HepG2 (cell line): ENCODE measurements at places on chromosomes 2 and 18. TPM values are rescaled to one million over a fixed set of nuclear protein-coding genes. Genes with fewer than 3 reads are reported as not detected.

- H3K27ac ChIP-seq, result no peak overlapping the region
- DNase-seq, result no peak
- peaks cover 48% of the 10 kb centered on the region for H3K4me1 ChIP-seq
- H3K36me3 ChIP-seq, result no peaks in the 10 kb centered on the region
- no peak overlapping the region for H3K4me3 ChIP-seq
- no peaks in the 10 kb centered on the region for H3K27me3 ChIP-seq
Measured at GRCh38 chr18:69757733-69758132, 189.9 kb downstream of the CD226 start.

DNA sequence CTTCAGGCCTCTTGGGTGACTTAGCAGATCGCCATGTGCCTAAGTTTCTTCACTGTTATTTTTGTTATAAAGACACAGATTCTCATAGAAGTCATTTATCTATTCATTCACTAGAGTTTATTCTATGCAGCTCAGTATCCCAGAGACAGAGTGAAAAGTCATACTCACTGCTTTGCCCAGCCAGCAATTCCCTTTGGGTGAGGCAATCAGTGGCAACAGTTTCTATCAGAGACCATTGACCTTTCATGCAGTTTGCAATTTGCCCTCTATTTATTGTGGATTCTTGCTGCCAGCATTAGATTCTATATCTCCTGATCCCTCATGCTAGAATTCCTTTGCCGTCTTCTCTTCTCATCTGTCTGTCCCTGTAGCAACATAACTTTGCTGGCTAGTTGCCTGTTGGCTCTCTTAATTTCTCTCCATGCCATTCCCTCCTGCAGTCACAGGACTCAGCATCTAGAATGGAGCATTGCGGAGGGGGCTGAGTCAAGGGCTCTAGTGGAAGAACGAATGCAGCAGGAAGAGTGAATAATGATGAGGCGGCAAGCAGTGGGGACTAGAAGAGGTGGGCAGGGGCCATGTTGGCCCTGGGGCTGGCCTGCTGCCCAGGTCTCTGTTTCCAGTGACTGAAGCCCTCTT, 12.2 kb downstream of the SLC9A4 start:
- no peaks in the 10 kb centered on the region for H3K4me1 ChIP-seq
- H3K36me3 ChIP-seq, result no peaks in the 10 kb centered on the region
- H3K4me3 ChIP-seq, result no peak overlapping the region
- H3K27ac ChIP-seq, result no peak overlapping the region

TPRKB gene
- 58.0 and 73.8 TPM in 2 replicates for total RNA-seq

DNA sequence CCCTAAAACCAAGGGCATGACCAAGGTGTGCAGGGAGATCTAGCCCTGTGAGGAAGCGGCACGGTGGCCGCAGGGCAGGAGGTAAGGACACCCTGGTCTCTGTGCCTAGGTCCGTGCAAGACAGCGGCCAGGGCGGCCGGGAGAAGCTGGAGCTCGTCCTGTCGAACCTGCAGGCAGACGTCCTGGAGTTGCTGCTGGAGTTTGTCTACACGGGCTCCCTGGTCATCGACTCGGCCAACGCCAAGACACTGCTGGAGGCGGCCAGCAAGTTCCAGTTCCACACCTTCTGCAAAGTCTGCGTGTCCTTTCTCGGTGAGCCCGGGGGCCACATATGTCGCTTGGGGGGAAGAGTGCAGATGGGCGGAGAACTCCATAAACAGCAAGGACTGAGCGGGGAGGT, 235.4 kb downstream of the ATAD2B start:
- no peak overlapping the region for H3K27ac ChIP-seq
- no peaks in the 10 kb centered on the region for H3K4me1 ChIP-seq
- DNase-seq, result no peak
- H3K36me3 ChIP-seq, result no peaks in the 10 kb centered on the region

CPO gene
- not detected in 2 replicates for total RNA-seq

- no peak overlapping the region for H3K4me3 ChIP-seq
- no peak overlapping the region for H3K27ac ChIP-seq
- no peak for DNase-seq
- no peaks in the 10 kb centered on the region for H3K4me1 ChIP-seq
Measured at GRCh38 chr18:28635530-28635929, 458.6 kb upstream of the CDH2 start.

DNA sequence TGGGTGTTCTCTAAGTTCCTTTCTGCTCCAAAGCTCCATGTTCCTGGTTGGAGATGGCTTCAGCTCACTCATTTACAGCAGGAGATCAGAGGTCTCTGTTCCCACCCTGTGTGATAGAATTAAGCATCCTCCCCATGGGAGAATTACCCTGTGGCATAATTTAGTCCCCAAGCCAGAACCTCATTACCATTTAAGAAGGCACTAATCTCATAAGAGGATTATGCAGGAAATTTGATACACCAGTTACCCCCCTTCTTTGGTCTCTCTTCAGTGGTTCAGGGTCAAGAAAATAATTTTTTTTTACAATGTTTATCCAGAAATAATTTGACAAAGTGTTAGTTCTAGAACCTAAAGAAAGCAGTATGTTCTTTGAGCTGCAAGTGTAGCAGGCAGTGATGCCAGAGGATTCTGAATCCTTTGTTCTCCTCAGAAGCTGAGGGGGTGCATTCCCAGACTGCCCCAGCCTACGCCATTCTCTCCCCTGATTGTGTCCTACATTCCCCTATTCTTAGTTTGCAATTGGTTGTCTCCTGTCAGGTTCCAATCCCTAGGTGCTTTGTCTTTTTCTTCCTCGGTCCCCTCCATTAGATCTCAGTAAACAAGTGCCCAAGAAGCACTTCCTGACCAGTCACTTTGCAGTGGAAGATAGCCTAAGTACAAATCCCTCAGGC, 163.6 kb downstream of the PRKCE start:
- no peak overlapping the region for H3K4me3 ChIP-seq
- H3K36me3 ChIP-seq, result no peaks in the 10 kb centered on the region
- no peaks in the 10 kb centered on the region for H3K4me1 ChIP-seq
- H3K27me3 ChIP-seq, result peaks cover 1% of the 10 kb centered on the region; the same call in 1 of the 2 replicates
- DNase-seq, result no peak
- H3K27ac ChIP-seq, result no peak overlapping the region

THADA gene
- 21.7 and 30.9 TPM in 2 replicates for total RNA-seq

RNF125 gene
- 0.58 and 1.3 TPM in 2 replicates for total RNA-seq

GRCh38 chr18:8705238-8705960, at the start of gene MTCL1:
Gene MTCL1 (plus strand): TSS chr18:8705556. CDS start chr18:8705661, 105 bp downstream.
- peaks cover 38% of the 10 kb centered on the region; the same call in 2 of the 3 replicates for H3K27me3 ChIP-seq
- no peaks in the 10 kb centered on the region for H3K36me3 ChIP-seq
- no peak within 1 kb of the TSS for H3K27ac ChIP-seq
- DNase-seq, result no peak
- peak within 1 kb of the TSS; percentile 77 for H3K4me3 ChIP-seq

NPPC gene
- 0.11 TPM in 1 of 2 replicates, not detected in the other for total RNA-seq

LDAH gene
- total RNA-seq, result 46.2 and 66.4 TPM in 2 replicates

DNA sequence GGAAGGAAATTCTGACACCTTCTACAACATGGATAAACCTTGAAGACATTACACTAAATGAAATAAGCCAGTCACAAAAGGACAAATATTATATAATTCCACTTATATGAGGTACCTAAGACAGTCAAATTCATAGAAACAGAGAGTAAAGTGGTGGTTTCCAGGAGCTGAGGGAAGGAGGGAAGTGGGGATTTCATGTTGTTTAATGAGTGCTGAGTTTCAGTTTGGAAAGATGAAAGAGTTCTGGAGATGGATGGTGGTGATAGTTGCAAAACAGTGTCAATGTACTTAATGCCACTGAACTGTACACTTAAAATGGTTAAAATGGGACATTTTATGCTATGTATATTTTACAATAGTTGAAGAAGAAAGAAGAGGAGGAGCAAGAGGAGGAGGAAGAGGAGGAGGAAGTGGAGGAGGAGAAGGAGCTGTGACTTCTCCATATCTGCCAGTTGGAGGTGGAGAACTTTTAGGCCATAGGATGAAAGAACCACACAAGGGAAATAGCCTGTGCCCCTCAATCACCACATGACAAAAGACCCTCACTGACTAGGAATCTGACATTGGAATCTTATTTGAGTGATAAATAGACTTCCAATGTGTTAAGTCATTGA, 55.3 kb upstream of the LGALSL start:
- DNase-seq, result no peak
- no peak overlapping the region for H3K27ac ChIP-seq
- H3K4me3 ChIP-seq, result no peak overlapping the region
- H3K27me3 ChIP-seq, result no peaks in the 10 kb centered on the region

PLGLB2 gene
- total RNA-seq, result 0.07 TPM in 1 of 2 replicates, not detected in the other

GRCh38 chr2:47174733-47175361, 19.7 kb upstream of the STPG4 start:
- H3K4me1 ChIP-seq, result peaks cover 57% of the 10 kb centered on the region
- H3K27ac ChIP-seq, result peak overlapping the region; percentile 66
- peak overlapping the region; percentile 99 for H3K4me3 ChIP-seq
- H3K27me3 ChIP-seq, result no peaks in the 10 kb centered on the region
- H3K36me3 ChIP-seq, result peaks cover 9% of the 10 kb centered on the region; the same call in 2 of the 3 replicates

KHK gene
- 29.9 and 40.9 TPM in 2 replicates for total RNA-seq

NOSTRIN gene
- total RNA-seq, result 0.22 TPM in 1 of 2 replicates, not detected in the other

BOLL gene
- not detected in 2 replicates for total RNA-seq

BCL2 gene
- total RNA-seq, result 0.42 and 0.53 TPM in 2 replicates

CFLAR gene
- total RNA-seq, result 92.1 and 109 TPM in 2 replicates

EVX2 gene
- total RNA-seq, result not detected in 2 replicates

GRCh38 chr2:26537069-26537825, 59.3 kb upstream of the OTOF start:
- no peak for DNase-seq
- H3K4me3 ChIP-seq, result no peak overlapping the region

DNA sequence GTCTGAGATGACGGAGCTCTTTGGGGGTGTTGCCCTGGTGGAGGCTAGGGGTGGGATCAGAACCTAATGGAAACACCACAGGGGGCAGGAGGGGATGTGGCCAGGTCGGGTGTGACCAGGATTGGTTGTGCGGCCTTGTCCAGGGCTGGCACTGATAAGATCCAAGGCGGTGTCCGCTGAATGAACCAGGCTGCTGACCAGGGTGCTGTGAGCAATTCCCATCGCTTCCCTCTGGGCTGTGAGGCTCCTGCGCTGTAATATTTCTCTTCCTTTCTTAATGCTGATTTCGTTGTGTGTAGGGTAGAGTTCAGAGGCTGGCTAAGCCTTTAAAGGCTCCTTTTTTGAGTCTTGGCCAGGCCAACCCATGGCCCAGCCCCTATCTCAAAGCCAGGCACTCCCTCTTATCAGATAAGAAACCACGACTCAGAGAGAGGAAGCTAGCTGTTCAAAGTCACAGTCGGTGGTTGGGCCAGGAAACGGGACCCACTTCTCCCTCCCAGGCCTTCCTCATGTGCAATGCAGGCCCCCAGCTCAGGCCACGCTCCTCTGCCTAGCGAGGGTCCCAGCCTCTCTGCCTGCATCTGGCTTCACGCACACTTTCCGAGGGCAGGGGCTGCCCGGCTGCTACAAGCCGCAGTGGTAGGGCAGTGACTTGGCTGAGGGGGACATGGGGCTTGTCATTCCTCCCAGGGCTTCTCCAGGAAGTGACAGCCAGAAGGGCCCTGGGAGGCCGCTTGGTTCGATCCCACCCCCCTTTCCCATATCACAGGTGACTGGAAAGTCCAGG, 26.0 kb upstream of the FOSL2 start:
- H3K4me1 ChIP-seq, result peaks cover 37% of the 10 kb centered on the region
- no peak for DNase-seq
- no peak overlapping the region for H3K4me3 ChIP-seq
- peaks cover 57% of the 10 kb centered on the region for H3K27me3 ChIP-seq
- H3K27ac ChIP-seq, result no peak overlapping the region

PSD4 gene
- 8.6 and 9.4 TPM in 2 replicates for total RNA-seq
